Stimulated activated CD8-positive, alpha-beta memory T cell treated with anti-CD3 and anti-CD28 coated beads, Interleukin-15, amount 100 ng/mL, for 1 hour (primary cell): ENCODE measurements at places on chromosomes 2 and 18.

GRCh38 chr2:164671664-164672396 is 50.5 kb upstream of the GRB14 start:
- no peak for DNase-seq

DNA sequence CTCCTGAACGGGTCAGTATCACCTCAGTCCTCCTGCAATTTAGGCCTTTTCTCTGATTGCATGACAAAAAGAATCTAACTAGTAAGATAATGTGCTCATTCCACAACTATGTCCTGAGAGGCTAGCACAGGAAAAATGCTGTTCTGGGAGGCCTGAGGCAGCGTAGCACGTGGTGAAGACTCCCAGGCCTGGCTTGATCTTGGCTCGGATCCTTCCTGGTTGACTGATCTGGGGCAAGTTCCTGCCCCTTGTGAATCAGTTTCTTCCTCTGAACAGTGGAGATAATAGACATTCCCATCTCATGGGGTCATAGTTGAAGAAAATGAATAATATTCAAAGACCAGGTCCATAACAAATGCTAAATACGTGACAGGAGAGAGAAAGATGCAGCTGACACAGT is 12.3 kb downstream of the FBLN7 start:
- no peak for DNase-seq

- DNase-seq: peak; percentile 29
These were observed 31.6 kb upstream of the SNORC start for GRCh38 chr2:232838406-232838874.

GRCh38 chr2:149258531-149258930 is 71.9 kb upstream of the LYPD6 start:
- no peak for DNase-seq

DNA sequence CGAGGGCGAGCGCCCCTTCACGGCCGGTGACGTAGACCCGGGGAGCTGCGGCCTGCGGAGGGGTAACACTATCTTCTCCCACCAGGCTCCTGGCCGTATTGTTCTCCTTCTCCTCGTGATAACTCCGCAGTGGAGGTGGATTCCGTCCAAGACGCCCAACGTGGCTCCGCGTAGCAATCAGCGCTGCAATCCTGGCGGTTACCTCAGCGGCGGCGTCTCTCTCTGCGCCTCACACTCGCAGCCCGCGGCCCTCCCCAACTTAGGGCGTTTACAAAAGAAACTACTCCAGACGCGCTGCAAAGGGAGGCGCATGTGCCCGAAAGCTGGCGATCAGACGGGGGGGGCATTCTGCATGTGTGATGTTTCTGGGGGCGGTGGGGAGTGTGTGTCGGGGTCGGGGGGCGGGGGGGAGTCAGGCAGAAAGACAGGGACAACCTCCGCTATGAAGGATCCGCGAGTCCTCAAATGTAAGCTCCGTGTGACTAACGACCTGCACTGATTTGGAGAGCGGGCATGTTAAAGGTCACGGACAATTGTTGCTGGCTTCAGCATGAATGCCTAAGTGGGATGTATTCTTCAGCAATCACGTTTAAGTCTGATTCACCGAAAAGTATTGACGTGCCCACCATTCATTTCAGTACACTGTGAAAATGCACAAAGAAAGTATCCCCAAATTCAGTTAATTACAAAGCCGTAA is 1.3 kb upstream of the ZNF516 start:
- DNase-seq: no peak

- DNase-seq: no peak
These were observed 30.6 kb upstream of the CHRNA1 start for GRCh38 chr2:174794851-174795374.

DNA sequence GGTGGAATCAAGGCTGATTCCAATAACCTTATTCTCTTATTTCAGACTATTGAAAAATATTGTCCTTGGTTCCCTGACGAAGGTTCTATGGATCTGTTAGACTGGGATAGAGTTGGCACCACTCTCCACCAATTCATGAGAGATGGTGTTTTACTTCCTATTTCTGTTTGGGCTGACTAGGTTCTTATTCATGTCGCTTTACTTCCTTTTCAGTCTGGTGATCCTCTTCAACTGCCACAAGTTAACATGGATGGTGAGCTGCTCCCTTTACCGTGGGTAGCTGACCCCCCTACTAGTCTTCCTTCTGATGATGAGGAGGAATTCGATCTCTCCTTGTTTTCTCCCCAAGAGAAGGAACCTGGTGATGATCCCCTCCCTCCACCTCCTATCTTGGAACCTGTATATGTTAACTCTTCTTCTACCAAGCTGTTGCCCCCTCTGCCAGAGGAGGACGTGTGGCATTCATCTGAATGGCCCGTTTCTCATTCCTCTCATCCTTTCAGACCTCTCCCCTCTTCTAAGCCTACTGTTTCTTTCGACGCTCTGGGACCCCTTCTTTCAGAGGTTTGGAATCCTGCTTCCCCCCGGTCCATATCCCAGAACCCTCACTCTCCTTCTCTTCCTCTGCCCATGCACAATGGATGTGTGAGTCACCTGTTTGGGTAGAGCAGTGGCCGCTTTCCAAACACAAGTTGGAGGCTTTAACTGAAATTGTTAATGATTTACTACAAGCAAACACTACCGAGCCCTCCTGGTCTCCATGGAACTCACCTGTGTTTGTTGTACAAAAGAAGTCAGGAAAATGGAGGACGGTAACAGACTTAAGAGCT is 13.5 kb upstream of the CNOT11 start:
- DNase-seq: no peak

GRCh38 chr18:46899274-46899948 is 17.9 kb downstream of the PIAS2 start:
- DNase-seq: no peak

DNA sequence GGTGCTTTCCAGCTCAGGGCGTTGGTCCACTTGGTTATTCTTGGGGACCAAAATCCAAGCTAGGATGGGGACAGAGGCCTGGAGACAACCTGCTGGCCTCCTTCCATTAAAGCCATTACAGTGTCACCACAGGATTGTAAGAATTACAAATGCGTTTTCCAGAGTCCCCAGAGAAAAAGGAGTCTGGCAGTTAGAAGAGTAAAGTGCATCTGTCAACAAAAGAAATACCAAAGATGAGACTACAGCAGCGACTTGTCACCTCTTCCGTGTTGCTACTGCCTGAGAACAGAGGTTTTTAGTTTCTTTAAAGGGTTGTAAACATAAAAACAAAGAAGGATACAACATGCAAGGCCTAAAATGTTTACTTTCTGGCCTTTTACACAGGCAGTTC is 235.7 kb downstream of the AGAP1 start:
- DNase-seq: no peak

GRCh38 chr18:47209171-47209570 is 33.0 kb upstream of the IER3IP1 start:
- DNase-seq: no peak

GRCh38 chr2:45814488-45814887 is 163.0 kb downstream of the PRKCE start:
- DNase-seq: no peak

GRCh38 chr18:69599377-69599776 is 198.7 kb downstream of the DOK6 start:
- DNase-seq: no peak

GRCh38 chr2:43074052-43074451 is 152.4 kb downstream of the ZFP36L2 start:
- no peak for DNase-seq

DNA sequence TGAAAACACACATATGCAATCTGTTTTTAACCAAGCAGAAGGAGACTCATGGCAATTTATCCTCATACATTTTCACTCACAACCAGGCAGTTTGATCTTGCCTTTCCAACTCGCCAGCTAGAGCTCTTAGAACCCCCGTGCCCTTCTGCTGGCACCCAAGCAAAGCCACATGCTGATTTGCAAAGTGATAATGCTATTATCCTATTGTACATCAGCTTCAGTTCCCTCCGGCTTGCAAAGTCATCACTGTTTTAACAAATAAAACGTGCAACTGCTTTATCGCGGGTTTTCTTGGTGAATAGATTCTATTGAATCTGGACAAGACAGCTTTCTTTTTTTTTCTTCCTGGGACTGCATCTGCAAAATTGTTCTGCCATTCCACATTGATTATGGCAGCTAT is 314.6 kb downstream of the LNPK start:
- no peak for DNase-seq

DNA sequence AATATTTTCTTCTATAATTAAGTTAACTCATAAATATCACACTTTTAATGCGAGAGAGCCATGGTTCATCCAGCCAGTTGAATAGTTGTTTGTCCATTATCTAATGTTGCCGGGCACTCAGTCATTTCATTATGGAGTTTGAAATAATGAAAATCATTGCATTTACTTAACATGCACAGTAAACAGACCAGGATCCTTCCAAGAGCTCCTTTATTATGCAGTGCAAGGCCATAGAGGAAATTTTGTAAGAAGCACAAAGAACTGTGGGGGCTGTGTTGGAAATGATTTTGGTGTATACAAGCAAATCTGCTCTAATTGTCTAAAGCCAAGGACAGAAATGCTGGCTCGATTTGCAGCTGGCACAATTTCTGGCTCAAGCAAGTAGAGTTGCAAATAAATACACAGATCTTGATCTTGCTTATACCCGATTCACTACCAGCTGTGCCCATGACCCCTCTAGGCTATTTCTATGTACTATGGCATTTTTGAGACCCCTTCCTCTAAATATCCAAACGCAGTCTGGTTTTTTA is 400.3 kb upstream of the HNRNPA3 start:
- no peak for DNase-seq

DNA sequence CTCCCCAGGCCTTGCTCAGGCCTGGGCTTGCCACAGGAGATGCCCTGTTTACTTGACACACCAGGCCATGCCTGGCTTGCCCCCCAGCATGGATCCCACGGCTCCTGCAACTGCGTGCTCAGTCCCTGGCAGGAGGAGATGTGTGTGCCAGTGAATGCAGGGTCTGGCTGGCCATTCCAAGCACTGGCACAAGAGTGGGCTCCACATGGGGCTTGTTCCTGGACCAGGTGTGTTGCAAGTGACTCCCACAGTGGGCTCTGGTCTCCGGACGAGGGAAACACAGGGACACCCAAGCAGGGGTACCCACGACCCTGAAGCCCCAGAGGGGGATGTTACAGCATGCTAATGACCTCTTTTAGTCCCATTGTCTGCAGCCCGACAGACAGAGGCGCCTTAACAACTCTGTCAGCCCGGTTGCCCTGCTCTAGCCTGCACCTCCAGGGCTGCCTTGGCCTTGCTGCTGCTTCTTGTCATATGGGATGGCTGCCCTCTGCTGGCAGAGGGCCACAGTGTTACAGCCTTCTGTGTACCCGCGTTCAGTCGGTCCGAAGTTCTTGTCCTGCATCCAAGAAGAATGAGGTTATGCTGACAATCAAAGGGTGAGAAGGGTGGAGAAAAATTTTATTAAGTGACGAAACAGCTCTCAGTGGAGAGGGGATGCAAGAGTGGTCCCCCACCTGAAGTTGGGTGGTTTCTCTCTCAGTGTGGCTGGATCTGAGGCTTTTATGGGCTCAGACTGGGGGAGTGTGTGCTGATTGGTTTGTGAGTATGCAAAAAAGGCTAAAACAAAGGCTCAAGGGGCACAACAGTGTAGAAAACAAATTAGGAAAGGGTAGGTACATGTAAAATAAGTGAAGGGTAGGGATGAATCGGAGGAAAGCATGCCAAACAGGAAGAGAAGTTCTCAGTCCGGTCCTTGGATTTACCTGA is 180.4 kb downstream of the MBD5 start:
- no peak for DNase-seq

- DNase-seq: no peak
These were observed 459.7 kb downstream of the LRATD1 start for GRCh38 chr2:15092181-15092580.

DNA sequence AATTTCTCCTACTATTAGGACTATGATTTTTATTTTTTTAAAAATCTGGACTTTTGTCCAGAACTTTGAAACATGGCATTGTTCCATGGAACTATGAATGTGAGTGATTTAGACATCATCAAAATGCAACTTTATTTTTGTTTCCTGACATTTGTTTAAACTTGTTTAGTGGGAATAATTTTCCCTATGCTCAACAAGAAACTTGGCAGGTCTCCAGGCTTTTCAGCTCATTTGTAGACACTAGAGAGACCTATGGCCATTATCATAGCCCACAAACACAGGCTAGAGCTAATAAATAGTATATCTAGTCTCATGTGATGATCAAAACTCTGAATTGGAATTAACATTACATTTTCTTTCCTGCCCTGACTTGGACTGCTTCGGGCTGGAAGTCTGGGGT is 145.1 kb upstream of the CELF4 start:
- no peak for DNase-seq

DNA sequence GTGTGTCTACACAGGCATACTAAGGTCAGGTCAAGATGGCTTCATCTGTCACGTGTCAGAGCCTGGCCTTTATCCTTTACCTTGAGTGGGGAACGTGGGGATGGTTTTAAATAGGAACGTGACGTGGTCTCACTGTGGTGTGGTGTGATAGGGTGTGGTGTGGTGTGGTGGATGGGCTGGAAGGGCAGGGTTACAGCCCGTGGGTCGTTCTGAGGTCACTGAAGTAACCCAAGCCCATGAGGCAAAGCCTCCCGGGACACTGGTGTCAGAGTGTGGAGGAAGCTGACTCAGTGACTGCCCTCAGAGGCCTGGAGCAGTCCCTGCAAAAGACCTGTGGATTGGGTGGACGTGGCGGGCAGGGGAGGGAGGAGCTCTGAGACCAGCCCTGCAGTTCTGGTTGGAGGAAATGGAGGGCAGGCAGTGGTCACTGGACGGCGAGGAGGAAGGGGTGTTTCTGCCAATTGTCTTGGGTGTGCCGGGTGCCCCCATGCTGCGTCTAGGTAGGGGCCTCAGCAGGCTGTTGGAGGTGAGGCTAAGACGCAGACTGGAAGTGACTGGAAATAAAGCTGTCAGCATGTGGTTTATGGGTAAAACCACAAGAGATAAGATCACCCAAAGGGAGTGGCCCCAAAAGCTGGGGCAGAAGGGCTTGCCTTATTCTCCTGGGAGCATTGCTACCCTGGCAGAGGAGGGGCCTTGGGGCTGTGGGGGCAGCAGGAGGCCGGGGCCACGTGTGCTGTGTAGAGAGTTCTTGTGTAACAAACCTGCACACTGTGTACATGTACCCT is 84.8 kb downstream of the SH3RF3 start:
- DNase-seq: peak; percentile 21

- DNase-seq: no peak
These were observed 84.2 kb upstream of the UNC80 start for GRCh38 chr2:209687323-209687969.

DNA sequence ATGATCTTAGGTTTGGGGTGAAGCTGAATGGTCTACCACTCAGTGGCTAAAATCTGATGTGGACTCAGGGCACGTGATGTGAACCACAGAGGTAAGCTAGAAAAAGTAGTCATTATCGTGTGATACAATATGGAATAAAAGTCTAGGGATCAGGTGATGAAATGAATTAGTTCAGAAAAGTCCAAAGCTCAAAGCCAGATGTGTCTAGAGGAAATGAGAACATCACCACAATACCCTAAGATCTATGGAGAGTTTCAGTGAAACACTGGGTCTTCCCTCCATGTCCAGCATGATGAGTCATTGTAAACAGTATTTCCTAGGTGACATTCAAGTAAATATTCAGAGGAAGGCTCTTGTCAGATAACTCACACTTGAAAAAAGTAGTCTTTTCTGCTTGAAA is 1257.4 kb upstream of the ZEB2 start:
- no peak for DNase-seq

- DNase-seq: no peak
These were observed 7.8 kb upstream of the CNDP2 start for GRCh38 chr18:74488354-74488753.
